ENCODE measurements at places on chromosomes 16 and 17. TPM values are rescaled to one million over a fixed set of nuclear protein-coding genes. Genes with fewer than 3 reads are reported as not detected.
A peak's percentile ranks its signal among the peaks of the same experiment; 100 is the strongest.

- H3K4me3 ChIP-seq = no peak overlapping the region
- no peaks in the 10 kb centered on the region for H3K27me3 ChIP-seq
- DNase-seq = no peak
- H3K36me3 ChIP-seq = no peaks in the 10 kb centered on the region
- H3K4me1 ChIP-seq = no peaks in the 10 kb centered on the region
Observed at GRCh38 chr17:27907976-27908558, 14.9 kb upstream of the LYRM9 start.

DNA sequence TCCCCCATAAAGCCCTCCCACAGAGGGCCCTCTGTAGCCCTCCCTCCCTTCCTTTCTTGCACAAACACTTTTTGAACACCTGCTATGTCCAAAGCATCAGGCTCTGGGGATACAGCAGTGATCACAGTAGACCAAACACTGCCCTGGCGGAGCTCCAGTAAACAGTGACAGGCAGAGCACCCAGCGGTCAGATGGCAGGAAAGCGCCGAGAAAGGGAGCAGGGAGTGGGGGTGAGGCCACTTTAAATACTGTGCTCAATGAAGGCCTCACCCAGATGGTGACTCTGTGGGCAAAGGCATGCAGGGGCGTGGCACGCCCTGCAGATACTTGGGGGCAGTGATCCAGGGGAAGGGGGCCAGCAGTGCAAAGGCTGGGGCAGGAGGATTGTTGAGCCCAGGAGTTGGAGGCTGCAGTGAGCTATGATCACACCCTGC, 7.6 kb downstream of the PRR29 start:
- peaks cover 54% of the 10 kb centered on the region for H3K4me1 ChIP-seq
- H3K27ac ChIP-seq = no peak overlapping the region
- DNase-seq = peak; percentile 72
- H3K4me3 ChIP-seq = no peak overlapping the region

GRCh38 chr16:82741073-82741615, 114.4 kb downstream of the CDH13 start:
- no peak for DNase-seq
- H3K4me1 ChIP-seq = no peaks in the 10 kb centered on the region
- H3K36me3 ChIP-seq = no peaks in the 10 kb centered on the region
- H3K27ac ChIP-seq = no peak overlapping the region
- no peaks in the 10 kb centered on the region for H3K27me3 ChIP-seq

The LGALS9B gene
- 0.54 TPM for polyA plus RNA-seq

The KRTAP4-1 gene
- polyA plus RNA-seq = not detected

DNA sequence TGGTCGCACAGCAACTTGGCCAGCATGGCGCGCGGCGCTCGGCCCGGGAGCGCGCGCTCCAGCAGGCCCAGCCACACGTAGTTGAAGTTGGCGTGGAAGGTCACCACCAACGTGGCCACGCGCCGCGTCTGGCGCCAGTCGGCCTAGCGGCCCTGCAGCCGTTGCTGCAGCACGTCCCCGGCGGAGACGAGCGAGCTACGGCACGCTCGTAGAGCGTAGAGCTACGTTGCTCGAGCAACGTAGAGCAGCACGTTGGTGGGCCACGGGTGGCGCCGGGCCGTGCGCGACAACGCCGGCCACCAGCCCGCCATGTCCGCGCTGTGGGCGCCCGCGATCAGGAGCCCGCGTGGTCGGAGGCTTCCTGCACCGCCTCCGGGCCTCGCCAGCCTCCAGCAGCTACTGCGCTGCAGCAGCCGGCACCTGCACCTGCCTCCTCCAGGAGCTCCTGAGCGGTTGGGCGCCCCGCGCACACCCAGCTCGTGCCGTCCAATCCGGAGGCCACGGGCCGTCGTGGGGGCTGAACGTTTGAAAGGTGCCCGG, 13.4 kb upstream of the SULT1A1 start:
- H3K27ac ChIP-seq = peak overlapping the region; percentile 26
- peaks cover 10% of the 10 kb centered on the region for H3K36me3 ChIP-seq
- DNase-seq = peak; percentile 82
- no peaks in the 10 kb centered on the region for H3K27me3 ChIP-seq
- peak overlapping the region; percentile 48 for H3K4me3 ChIP-seq

DNA sequence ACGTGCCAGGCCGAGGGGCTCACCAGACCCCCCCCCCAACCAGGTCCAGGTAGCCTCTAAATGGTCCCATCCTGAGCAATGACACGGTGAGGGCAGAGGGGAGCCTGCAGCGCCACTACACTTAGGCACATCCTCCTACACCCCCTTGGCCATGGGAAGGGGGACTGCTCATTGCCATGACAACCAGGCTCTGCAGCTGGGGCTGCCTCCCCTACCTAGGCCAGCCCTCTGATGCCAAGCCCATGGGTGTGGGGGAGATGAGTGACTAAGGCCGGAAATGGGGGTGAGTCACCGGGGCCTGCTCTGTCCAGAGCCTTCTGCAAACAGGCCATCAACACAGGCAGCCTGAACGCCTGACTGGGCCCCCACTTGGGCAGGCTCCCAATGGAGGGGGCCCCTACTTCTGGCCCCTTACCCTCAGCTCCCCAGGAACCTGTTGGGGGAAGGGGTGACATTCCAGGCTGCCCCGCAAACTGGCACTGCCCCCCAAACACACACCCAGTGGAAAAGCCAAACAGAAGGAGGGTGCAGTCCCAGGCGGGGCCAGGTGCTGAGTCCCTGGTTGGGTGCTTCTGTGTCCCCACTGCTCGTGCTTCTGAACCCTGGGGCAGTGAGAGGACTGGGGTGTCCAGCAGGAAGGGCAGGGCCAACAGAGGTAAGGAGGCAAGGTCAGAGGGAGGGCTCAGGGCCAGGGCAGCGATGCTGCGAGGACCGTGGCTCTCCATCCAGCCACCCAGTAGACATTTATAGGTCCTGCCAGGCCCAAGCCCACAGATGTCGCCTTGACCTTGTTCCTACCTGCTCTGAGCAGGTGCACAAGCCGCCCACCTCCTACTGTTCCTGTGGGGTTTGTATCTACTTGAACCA, 8.2 kb downstream of the PLCD3 start:
- H3K4me1 ChIP-seq = peaks cover 57% of the 10 kb centered on the region
- no peaks in the 10 kb centered on the region for H3K27me3 ChIP-seq
- peak overlapping the region; percentile 60 for H3K27ac ChIP-seq
- peak; percentile 80 for DNase-seq

GRCh38 chr17:18069101-18069500, 18.6 kb upstream of the DRG2 start:
- no peak overlapping the region for H3K4me3 ChIP-seq
- H3K36me3 ChIP-seq = peaks cover 23% of the 10 kb centered on the region
- H3K4me1 ChIP-seq = no peaks in the 10 kb centered on the region
- no peaks in the 10 kb centered on the region for H3K27me3 ChIP-seq
- no peak overlapping the region for H3K27ac ChIP-seq

GRCh38 chr16:4696172-4696904, 3.0 kb downstream of the NUDT16L1 start:
- no peak overlapping the region for H3K27ac ChIP-seq
- peaks cover 66% of the 10 kb centered on the region for H3K36me3 ChIP-seq
- H3K4me3 ChIP-seq = no peak overlapping the region
- DNase-seq = no peak
- peaks cover 31% of the 10 kb centered on the region for H3K4me1 ChIP-seq
- no peaks in the 10 kb centered on the region for H3K27me3 ChIP-seq

- peaks cover 37% of the 10 kb centered on the region for H3K27me3 ChIP-seq
- no peak overlapping the region for H3K27ac ChIP-seq
- H3K4me3 ChIP-seq = peak overlapping the region; percentile 7
- no peak for DNase-seq
Observed at GRCh38 chr17:38604479-38605403, 1.0 kb downstream of the SRCIN1 start.

DNA sequence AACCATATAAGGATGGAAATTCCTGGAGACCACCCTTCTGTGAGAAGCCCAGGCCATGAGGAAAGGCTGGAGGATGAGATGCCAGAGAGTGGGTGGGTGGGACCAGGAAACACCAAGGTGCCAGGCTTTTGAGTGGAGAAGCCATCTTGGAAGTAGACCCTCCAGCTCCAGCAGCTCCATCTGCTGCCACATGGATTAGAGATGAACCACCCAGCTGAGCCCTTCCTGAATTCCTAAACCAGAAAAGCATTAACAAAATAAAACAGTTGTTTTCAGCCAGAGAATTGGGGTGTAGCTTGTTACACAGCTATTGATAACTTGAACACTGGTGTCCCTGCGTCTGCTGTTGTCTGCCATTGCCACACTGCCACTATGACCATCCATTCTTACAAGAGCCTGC, 6.3 kb upstream of the TMEM114 start:
- no peak for DNase-seq
- no peaks in the 10 kb centered on the region for H3K4me1 ChIP-seq
- no peaks in the 10 kb centered on the region for H3K36me3 ChIP-seq
- peaks cover 16% of the 10 kb centered on the region for H3K27me3 ChIP-seq

- H3K4me3 ChIP-seq = no peak overlapping the region
- H3K27ac ChIP-seq = no peak overlapping the region
- no peak for DNase-seq
Observed at GRCh38 chr16:55552621-55553020, 13.9 kb upstream of the CAPNS2 start.

DNA sequence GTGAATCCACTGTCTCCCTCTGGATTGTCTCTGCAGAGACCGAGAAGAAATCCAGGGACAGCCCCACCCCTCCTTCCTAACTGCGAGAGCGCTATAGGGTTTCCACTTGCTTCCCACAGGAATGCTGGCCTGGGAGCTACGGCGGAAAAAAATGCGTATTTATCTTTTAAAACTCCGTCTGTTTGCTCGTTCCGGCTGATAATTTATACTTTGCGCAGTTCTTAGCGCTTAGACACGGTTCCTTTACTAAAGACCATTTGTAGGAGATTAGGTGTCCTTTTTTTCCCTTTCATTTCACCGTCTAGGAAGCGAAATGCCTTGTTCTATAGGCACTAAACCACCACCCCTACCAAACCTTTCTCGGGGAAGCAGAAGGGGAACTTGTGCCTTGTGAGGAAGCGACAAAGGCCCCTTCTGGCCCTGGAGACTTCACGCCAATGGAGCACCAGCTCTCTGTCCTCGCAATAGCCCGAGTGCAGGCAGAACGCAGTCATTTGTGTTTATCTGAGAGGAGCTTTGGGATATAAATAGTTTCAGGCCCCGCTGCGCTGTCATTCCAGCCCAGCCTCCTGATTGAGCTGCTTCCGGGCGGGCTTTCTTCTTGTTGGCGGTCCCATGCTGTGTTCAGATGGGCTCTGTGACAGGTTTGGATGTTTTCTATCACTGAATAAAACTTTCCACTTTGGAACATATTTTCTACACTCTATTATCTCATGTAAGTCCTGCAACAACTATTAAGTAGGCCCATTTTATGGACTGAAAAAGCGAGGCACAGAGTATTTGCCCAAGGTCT, 791 bp upstream of the SUPT4H1 start:
- H3K4me1 ChIP-seq = peaks cover 6% of the 10 kb centered on the region
- DNase-seq = no peak
- no peaks in the 10 kb centered on the region for H3K27me3 ChIP-seq
- peak overlapping the region; percentile 95 for H3K27ac ChIP-seq

DNA sequence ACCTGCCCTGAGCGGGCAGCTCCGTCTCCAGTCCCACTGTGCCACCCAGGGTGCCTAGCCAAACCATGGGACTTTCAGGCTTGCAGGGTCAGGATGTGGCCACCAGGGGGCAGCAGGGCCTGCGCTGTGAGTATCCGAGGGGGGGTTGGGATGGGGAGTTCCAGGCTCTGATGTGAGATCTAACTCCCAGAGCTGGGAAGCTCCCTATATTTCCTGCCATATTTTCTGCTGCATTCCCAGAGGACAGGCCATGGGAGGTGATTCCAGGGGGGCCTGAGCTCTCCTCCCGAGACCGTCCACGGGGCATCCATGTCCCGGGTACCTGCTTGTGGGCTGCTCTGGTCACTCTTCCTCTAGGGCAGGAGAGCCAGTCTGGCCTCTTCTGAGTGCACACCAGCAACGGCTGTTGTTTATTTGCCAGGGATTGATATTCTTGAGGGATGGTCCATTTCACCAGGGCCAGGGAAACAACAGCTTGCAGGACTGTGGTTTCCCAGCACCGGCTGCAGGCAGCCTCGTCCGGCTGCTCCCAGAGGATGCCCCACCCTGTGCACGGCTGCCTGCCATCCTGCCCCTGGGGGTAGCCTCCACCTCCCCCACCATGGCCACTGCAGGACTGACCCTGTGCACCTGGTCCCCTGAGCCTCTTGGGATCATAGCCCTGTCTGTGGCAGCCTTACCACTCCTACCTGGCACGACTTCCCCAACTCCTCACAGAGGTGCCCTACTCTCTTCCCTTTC, 1.2 kb downstream of the GPR142 start:
- H3K27ac ChIP-seq = no peak overlapping the region
- DNase-seq = no peak
- H3K4me1 ChIP-seq = peaks cover under 1% of the 10 kb centered on the region
- H3K36me3 ChIP-seq = no peaks in the 10 kb centered on the region
- H3K4me3 ChIP-seq = no peak overlapping the region
- no peaks in the 10 kb centered on the region for H3K27me3 ChIP-seq

GRCh38 chr17:61461586-61461966, 9.4 kb downstream of the TBX4 start:
- peak overlapping the region; percentile 30 for H3K4me3 ChIP-seq
- peak; percentile 56 for DNase-seq
- H3K27ac ChIP-seq = peak overlapping the region; percentile 63
- H3K36me3 ChIP-seq = no peaks in the 10 kb centered on the region
- H3K4me1 ChIP-seq = peaks cover 82% of the 10 kb centered on the region

DNA sequence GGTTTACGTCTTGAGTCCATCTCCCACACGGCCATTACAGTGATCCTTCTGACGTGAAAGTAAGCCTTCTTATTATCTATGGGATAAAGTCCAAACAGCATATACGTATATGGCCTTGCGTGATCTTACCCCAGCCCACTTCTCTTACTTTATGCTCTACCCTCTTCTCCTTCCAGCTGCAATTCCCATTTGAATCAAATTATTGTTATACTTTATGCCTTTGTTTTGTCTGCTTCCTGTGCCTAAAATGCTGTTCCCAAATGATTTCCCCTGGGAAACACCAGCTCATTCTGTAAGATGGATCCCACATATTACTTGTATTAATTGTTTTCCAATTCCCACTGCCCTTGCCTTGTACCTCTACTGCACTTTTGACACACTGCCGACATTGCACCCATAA, 11.2 kb downstream of the UQCRC2 start:
- no peaks in the 10 kb centered on the region for H3K4me1 ChIP-seq
- peaks cover 82% of the 10 kb centered on the region for H3K36me3 ChIP-seq
- no peaks in the 10 kb centered on the region for H3K27me3 ChIP-seq
- no peak overlapping the region for H3K27ac ChIP-seq
- no peak overlapping the region for H3K4me3 ChIP-seq

DNA sequence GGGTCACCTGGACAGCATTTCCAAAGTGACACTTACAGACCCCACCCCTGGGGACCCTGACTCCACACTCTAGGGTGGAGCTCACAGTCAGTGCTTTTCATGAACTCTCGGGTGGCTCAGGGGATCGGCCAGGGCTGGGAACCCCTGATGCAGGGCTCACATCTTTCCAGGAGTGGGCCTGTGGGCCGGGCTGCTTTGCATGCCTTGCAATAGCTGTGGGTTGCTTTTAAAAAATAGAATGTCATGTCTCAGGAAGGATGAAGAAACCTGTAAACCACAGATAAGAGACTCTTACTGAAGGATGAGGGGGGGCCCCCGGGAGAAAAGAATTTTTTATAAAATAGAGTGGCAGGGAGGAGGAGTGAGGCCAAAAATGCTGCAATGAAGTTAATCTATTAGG, 40.2 kb downstream of the RBFOX3 start:
- peaks cover 20% of the 10 kb centered on the region for H3K4me1 ChIP-seq
- H3K36me3 ChIP-seq = no peaks in the 10 kb centered on the region
- no peak overlapping the region for H3K4me3 ChIP-seq

- H3K27ac ChIP-seq = no peak overlapping the region
- no peaks in the 10 kb centered on the region for H3K27me3 ChIP-seq
- H3K4me1 ChIP-seq = peaks cover 37% of the 10 kb centered on the region
Observed at GRCh38 chr16:684961-685696, 995 bp upstream of the JMJD8 start.

Data from large intestine (tissue), 12 donors.